Right renal cortex interstitium (tissue), 3 donors: ENCODE measurements at places on chromosomes 4 and X.

DNA sequence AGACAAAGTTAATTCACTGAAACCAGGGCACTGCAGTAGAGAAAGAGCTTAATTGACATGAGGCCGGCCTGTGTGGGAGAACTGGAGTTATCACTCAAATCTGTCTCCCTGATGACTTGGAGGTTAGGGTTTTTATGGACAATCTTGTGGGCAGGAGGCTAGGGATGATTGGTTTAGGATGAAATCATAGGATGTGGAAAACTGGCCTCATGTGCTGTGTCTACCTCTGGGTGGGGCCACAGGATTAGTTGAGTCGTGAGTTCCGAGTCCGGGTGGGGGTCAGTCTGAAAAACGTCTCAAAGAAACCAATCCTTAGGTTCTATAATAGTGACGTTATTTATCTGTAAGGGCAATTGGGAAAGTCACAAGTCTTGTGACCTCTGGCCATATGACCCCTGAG, 68.1 kb downstream of the UCHL1 start:
- no peak for DNase-seq

- DNase-seq = no peak
Observed at GRCh38 chr4:38287101-38287851, 327.1 kb downstream of the PTTG2 start.

DNA sequence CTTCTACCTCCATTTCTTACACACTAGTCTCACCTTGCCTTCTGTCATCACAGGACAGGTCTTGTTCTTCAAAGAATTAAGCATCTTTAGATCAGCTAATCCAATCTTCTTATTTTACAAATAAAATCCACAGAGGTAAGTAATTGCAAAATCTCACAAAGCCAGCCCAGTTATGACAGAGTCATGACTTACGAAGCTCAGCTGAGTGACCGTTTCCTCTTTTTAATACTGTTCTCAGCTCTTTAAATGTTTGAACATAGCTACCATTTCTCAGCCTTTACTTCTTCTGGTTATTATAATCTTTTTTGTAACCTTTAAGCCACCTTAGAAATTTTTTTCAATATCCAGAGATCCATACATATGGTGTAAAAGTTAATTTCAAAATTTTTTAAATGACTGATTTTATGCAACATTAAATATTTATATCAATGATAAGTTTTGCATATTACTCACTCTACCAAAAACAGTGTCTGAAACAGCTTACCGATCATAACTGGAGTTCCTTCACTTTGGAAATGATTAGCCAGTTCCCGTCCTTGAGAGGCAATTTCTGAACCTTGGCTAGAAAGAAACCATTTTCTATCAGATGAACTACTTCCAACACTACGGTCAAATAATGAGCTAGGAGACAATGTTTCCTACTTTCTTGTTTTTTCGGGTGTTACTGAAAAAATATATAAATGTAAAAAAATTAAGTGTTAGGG, 8.8 kb downstream of the ANKRD37 start:
- no peak for DNase-seq

- DNase-seq = no peak
Observed at GRCh38 chr4:72945719-72946336, 123.7 kb downstream of the COX18 start.

- DNase-seq = no peak
Observed at GRCh38 chr4:47031751-47032404, 511 bp downstream of the GABRB1 start.

DNA sequence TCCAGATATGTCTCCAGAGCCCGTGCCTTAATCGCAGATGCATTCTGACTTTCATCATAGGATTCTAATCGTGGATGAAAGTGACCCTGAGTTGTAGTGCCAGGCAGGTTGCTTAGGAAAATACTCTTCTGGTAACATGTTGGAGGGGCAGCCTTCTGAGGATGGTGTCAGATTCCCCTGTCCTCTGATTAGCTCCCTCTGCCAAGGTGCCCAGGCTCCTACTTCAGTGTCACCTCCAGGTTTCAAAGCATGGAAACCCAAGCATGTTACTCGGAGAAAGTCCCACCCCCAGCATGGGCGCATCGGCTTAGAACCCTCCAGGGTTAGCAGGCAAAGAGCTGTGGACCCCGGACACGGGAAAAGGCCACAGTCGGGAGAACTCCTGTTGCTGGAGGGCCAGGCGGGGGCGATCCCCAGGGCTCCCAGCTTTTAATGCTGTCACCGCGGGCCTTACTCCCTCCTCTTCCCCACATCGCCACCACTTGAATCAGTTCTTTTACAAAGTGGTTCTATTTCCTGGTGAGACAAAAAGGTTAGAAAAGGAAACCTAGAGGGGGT, 44.5 kb downstream of the TRIM2 start:
- no peak for DNase-seq

DNA sequence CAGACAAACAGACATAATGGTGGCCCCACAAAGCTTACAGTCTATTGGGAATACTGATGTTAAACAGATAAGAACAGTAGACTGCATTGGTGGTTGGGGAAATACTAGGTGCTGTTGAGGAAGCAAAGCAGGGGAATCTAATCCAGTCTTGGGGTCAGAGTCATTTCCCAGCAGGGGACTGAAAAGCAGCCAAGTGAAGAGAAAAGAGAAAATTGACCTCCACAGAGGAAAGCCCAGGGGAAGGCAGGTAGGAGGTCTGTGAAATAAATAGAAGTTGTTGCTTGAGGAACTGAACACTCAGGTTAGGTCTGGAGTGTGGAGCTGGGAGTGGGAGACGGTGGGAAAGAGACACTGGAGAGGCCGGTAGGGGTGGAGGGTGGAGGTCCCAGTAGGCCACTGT, 33.0 kb upstream of the LEF1 start:
- no peak for DNase-seq

- no peak for DNase-seq
Observed at GRCh38 chr4:137070614-137071013, 461.7 kb downstream of the PCDH18 start.

GRCh38 chr4:93414041-93414550, 414.5 kb upstream of the ATOH1 start:
- DNase-seq = no peak

DNA sequence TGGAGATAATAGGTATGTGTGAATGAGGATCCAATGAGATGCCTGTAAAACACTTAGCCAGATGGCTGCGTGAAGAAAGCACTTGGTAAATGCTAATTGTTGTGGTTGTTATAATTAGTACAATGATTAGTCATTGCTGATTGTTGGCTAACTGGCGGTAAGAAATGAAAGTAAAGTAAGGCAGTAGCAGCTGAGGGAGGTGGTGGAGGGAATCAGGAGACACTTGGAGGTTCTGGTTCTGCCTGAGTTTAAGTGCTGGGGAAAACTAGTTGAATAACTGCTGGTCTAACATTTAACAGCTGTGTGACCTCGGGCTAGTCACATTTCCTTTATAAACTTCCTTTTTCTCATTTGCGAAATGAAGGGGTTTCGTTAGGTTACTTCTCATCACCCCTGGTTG, 30.9 kb downstream of the CD38 start:
- no peak for DNase-seq

GRCh38 chrX:40009890-40010289, 87.9 kb downstream of the BCOR start:
- DNase-seq = no peak

DNA sequence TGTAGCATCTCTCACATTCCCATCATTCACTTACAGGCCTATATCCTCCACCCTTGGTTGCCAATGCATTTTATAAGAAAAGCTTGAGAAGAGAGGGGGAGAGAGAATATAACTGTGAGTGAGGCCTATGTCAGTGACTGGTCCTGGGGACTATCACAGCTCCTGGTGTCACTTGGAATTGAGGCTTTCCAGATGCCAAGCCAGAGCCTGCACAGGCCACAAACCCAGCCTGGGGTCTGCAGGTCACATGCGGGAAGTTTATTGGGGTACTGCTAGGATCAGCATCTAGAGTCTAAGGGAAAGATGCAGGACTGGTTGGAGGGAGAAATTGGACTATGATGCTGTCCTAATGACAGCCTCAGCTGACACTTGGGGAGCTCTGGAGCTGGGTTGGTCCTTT, 47.6 kb downstream of the RTL5 start:
- DNase-seq = no peak

DNA sequence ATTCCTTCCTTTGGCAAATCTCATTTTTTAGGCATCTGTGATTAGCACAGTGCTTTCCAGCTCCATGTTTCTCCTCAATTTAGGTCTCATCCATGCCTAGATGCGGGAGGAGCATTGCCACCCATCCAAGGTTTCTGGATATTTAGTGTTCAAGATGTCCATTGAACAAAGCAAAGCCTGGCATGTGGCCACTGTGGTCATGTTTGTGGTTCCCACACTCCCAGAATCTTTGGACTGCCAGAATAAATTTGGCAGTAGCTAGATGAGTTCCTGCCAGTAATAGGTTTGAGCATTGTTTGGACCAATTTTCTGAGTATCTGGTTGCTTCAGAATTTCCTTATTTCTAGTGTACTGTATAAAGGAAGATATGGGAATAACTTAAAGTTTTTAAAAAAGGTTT, 1124.1 kb downstream of the ADGRL3 start:
- DNase-seq = no peak

DNA sequence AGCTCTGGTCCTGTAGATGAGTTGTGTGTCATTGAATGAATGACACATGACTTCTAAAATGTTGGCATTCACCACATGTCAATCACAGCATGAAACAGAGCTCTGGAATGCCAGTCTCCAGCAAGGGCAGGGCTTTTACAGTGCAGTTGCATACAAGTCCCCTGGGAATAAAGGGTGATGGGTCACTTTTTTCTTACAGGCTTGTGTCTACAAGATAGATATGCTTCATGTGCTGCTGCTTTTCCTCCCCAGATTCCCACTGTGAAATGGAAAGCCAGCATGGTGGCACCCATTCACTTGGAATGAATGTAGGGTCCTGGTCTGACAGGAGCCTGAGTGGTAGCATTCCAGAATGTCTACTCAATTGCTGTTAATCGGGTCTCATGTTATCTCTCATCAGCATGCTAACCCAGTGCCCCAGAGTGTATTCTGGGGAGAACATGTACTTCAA, 159.1 kb upstream of the KIT start:
- DNase-seq = no peak

- no peak for DNase-seq
Observed at GRCh38 chr4:112514647-112515197, 1.3 kb downstream of the NEUROG2 start.

DNA sequence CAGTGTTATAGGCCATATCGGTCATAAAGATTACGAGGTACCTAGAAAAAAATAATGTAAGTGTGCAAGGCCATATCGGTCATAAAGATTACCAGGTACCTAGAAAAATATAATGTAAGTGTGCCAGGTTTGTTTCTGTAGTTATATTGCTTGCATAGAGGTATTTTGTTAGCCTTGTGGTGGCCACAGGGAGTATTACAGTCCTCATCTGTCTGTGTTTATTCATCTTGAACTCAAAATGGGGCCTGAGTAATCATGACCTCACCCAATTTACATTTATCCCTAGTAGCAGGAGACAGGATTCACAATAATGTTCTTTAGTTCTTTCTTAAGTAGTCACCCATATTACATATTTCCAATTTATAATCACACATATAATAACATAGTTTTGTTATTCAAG, 459.7 kb downstream of the MID1IP1 start:
- DNase-seq = no peak

GRCh38 chrX:130770615-130771014, 132.4 kb downstream of the ENOX2 start:
- DNase-seq = no peak

- no peak for DNase-seq
Observed at GRCh38 chr4:52015366-52015765, 4.8 kb downstream of the LRRC66 start.

GRCh38 chr4:170721812-170722373, 632.1 kb upstream of the AADAT start:
- no peak for DNase-seq

- DNase-seq = no peak
Observed at GRCh38 chrX:103220511-103221323, 5.8 kb downstream of the BEX4 start.

- DNase-seq = no peak
Observed at GRCh38 chrX:138740341-138740740, 28.8 kb upstream of the FGF13 start.

DNA sequence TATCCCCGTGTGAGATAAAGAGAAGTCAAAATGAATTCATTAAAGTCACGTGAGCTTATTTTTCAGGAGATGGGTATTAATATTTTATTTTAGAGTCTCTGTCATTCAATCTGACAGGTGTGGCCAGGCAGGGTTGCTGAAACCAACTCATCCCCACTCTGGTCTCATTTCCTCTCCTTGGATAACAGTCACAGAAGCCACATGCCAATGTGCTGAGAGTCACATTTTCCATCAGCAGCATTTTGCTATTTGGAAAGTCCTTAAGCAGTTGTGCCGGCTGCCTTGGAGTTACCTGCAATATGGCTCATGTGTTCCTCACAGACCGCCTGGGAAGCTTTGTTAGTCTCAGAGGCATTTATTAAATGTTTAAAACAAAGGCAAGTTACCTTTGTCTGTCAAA, 302.3 kb downstream of the DCHS2 start:
- DNase-seq = no peak

DNA sequence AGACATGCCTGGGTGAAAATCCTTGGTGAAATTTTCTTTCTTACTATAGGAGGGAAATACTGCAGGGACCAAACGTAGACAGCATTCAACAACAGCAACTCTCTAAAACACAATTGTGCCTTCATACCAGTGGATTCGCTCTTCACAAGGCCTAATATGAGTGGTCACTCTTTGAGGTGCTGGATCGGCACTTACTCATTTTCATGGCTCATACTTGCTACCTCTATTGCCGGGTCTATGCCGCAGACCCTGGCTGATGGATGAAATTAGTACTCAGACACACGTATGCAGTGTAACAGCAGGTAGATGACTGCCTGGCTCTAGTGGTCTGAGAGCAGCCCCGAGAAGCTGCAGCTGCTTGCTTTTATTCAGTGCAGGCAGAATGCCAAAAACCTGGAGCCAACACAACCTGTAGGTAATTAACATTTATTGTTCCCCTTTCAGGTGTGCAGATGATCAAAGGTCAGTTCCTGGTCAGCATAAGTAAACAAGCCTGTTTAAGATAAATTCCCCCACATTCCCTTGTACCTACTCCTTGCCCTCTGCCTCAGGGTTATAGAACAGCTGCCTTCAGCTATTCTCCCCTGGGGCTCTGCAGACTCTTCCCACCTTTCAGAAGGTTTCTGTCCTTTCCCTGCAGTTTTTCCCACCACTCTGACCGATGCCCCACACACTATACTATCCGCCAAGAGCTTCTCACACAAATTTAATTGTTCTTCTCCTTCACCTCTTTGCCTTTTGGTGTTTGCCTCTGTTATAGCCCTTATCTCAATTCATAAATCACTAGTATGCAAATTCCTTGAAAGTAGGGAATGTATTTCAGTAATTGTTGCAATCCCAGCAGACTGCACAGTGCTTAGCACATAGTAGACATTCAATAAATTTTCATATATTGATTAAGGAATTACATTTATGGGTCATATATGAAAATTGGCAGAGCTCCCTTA, 210.0 kb downstream of the SPANXN3 start:
- DNase-seq = no peak

DNA sequence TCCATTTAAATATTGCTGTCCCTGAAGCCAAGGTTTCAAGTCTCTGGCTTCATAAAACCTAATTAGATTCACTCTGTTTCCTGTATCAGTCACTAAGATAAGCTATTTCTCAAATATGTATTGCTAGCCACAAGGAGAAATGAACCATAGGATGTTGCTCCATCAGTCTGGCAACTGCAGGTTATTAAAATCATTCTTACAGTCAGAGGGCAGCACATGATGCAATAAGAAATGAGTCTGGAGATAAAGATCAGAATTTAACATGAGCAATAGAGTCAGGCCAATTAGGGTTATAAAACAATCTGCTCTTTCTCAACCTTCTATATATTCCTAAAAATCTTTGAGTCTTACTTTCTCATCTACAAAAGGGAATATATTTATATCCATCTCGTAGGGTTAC, 7.2 kb downstream of the PRKG2 start:
- DNase-seq = no peak
